ENCODE measurements at places on chromosomes 6 and 20.

DNA sequence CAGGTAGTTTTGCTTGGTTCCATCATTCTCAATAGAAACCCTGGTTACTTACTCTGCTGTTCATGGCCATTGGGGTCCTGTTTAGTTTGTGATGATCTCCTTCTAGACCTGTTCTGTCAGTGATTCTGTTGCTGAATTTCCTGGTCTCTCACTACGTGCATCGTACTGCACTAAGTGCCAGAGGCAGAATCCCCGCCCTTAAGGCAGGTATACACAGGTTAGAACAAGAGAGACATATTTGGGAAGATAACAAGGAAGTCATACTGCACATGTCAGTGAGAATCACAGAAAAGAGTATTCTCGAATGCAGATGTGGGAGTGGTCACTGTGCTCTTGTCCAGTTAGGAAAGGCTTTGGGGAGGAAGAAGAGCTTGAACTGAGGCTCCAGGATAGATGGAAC is 148.1 kb upstream of the MYLIP start:
- no peak for DNase-seq

DNA sequence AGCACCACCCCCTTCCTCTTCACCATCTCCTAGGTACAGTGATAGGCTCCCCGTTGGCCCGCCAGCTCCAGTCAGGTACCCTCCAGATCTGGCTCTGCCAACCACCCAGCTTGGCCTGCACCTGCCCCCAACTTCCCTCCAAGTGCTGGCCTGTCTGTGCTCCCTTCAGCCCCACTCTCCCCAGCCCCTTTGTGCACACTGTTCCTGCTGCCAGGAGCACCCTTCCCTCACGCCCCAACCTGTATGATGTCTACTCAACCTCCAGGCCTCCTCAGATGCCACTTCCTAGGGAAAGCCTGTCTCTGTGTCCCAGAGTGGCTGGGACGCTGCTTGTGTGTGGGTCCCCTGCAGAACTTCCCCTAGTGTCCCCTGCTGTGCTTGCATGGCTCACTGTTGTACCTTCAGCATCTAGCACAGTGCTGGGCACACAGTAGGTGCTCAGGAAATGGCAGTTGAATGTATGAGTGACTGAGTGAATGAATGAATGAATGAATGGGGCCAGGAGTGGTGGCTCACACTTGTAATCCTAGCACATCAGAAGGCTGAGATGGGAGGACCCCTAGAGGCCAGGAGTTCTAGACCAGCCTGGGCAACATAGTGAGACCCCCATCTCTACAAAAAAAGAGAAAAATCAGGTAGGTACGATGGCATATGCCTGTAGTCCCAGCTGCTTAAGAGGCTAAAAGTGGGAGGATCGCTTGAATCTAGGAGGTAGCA is 3.0 kb downstream of the ZBP1 start:
- no peak for DNase-seq

DNA sequence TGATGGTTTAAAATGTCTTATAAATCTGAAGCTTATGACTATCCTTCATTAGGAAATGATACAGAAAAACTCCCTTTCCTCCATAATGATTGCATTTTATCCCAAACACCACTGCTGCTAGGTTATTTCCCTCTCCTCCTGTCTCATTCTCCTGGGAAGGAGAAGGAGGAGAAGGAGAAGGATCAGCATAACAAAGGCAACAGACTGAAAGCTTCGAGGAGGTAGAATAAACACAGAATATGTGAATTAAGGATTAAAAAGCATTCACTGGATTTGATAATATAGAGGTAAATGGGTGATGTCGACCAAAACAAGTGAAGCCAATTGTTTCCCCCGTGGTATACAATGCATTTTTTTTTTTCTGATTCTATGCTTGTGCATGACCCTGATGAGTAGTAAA is 82.0 kb downstream of the WASF1 start:
- no peak for DNase-seq

DNA sequence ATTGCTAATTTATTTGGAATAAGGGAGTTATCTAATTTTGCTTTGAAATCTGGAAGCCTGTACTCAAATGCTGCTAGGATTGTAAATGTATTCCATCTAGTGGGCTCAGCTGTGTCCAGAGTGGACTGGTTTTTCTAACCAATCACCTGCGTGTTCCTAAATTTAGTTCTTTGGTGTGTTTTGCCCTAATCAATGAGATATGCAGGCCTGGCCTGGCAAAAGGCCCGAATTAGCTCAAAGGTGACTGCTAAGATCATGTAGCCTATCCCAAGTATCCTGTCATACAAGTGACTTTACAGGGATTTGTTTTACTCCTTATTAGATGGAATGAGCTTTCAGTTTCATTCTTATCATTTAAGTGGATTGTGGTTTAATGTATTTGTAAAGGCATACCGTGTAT is 51.3 kb upstream of the ARMC2 start:
- DNase-seq, result no peak

- DNase-seq, result peak; percentile 69
These were observed 1.3 kb downstream of the NUP153 start for GRCh38 chr6:17705428-17705777.

DNA sequence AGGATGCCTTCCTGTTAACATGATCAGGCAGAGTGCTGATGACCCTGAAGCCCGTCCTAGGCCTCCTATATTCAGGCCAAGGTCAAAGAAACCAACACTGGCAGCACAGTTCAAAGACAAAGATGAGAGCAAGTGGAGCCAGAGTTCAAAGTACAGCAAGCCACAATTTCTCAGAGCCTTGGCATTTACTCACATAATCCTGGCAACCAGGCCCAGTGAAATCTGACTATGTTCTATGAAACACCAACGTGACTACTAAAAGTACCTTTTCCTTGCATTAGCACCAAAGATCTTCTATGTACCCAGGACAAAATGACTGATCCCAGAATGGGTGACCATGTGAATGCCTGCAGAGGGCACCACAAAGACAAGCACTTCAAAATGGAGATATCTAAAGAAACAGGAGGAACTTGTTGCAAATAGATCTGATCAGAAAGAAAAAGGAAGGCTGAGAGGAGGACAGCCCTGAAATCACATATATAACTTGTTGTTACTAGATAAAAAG is 3.9 kb downstream of the NFS1 start:
- no peak for DNase-seq

GRCh38 chr20:5596401-5597193 is 153.6 kb upstream of the SHLD1 start:
- DNase-seq, result no peak

DNA sequence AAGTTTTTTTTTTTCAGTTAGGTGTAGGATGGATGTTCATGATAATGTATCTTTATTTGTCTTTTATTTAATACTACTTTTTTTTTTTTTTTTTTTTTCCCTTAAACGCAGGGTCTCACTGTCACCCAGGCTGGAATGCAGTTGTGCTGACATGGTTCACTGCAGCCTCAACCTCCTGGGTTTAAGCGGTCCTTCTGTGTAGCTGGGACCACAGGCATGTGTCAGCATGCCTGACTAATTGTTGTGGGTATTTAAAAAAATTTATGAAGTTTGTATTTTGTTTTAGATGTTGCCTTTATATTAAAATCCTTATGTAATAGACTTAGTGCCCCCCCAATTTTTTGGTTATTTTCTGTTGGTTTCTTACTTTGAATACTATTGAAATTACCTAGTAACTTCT is 42.6 kb downstream of the NCOA3 start:
- DNase-seq, result no peak

Data from SK-N-SH (cell line).